ENCODE measurements at places on chromosomes 2 and 18.
A peak's percentile ranks its signal among the peaks of the same experiment; 100 is the strongest.

DNA sequence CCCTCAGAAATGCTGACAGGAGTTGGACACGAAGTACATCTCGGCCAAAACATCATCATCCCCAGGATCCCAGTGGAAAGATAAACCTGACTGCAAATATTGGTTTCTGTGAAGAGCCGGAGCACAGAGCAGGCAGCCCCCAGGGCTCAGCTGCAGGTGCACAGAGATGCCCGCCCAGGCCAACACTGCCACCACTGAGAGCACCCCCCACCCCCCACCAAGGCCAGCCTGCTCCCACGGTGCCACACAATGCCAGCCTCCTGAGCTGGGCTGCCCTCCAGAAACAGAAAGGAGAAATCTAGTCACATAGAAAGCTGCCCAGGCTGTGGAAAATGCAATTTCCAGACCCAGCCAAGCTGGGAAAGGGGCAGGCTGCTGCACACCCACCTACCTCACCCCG lies 71.7 kb downstream of the GALNT14 start:
- no peak for DNase-seq

DNA sequence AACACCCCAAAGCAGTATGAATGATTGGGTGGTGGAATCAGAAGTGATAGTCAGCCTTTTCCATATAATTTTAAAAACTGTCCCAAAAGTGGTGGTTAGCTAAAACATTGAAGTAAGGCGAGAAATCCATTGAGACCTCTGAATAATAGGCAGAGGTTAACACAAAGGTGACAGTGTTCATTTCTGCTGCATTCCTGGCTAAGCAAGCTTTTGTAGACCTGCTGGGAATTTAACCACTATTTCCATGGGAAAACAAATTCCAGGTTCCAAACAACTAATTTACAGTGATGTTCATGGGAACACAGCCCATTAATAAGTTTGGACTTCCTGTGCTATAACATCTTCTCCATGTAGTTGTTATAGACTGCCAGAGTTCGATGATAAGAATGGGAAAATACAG lies 6.3 kb upstream of the INO80D start:
- DNase-seq = no peak

- DNase-seq = peak; percentile 61
These were observed 14.4 kb upstream of the STAT4 start for GRCh38 chr2:191165176-191165643.

DNA sequence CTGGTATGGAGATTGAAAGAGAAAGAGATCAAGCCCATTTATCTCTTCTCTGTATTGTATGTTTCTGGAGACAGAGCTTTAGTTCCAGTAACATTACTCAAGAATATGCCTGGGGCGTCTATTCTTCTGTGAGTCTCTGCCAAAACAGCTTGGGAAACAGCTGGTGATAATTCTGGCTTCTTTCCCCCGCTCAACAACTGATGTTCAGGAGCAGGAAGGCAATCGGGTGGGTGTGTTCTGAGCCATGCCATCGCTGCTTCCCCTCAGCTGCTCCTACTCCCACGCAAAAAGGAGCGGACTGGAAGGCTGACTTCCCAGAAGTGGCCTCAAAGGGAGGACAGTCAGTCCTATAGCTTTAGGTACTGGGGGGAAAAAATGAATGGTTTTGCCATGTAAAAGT lies 695.1 kb downstream of the PLCL1 start:
- peak; percentile 53 for DNase-seq

DNA sequence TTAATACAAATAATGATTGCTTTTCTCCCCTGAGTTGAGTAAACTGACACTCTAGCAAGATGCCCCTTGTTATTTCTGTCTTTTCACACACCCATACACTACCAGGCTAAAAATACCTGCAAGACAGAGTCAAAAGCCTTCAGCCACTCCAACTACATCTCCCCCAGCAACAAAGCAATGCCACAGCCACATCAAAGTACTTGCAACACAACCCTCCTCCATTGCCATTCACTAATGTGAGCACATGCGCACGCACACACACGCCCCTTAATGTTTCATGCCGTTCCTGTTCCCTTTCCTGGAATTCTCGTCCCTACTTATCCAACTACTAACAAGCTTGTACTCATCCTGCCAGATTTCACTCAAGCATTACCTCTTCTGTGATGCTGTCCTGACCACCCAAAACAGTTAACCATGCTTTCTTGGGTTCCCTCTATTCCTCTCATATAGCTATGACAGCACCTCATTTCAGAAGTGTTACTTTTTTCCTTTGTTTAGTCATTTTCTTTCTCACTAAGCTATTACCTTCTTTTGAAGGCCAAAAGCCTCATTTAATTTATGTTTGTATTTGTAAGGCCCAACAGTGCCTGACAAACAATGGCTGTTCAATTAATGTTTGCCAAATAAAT lies 29.6 kb downstream of the SLC25A12 start:
- no peak for DNase-seq

DNA sequence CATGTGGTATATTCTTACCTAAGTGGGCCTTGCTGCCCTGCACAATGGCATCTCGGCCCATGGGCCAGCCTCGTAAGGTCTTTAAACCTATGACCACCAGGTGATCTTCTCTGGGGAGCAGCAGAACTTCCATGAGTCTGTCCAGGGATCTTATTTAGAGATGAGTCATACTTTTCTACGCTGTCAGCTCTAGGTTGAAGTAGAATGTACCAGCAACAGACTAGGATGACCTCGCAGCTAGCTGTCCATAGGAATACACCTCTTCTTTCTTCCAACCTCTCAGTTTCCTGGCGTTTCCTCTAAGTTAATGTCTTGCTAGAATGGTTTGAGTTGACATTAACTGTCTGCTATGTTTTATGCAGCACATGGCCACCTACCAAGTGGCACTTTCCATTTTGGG lies 15.6 kb upstream of the CXCR4 start:
- no peak for DNase-seq

DNA sequence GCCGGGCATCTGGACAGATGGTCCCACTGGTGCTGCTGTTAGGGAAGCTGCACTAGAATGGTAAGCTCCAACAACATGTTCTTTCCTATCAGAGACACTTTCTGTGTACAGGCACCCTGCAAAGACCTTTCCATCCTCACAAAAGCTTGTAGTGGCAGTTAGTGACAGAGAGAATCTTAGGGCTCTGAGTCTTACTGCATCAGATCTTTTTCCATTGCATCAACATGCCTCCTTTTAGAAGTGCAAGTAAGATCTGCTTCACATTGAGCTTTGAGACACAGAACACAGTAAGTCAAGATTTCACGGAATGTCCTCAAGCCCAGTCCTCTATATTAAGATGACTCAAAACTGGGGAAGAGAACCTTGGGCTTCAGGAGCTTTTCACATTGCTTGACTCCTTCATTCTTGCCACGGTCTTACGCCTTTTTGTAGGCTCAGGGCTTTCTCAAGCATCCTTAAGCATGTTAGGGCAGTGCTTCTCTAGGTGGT lies 52.6 kb downstream of the ARL4C start:
- DNase-seq = no peak

GRCh38 chr2:188089901-188090300 lies 201.8 kb upstream of the GULP1 start:
- no peak for DNase-seq

DNA sequence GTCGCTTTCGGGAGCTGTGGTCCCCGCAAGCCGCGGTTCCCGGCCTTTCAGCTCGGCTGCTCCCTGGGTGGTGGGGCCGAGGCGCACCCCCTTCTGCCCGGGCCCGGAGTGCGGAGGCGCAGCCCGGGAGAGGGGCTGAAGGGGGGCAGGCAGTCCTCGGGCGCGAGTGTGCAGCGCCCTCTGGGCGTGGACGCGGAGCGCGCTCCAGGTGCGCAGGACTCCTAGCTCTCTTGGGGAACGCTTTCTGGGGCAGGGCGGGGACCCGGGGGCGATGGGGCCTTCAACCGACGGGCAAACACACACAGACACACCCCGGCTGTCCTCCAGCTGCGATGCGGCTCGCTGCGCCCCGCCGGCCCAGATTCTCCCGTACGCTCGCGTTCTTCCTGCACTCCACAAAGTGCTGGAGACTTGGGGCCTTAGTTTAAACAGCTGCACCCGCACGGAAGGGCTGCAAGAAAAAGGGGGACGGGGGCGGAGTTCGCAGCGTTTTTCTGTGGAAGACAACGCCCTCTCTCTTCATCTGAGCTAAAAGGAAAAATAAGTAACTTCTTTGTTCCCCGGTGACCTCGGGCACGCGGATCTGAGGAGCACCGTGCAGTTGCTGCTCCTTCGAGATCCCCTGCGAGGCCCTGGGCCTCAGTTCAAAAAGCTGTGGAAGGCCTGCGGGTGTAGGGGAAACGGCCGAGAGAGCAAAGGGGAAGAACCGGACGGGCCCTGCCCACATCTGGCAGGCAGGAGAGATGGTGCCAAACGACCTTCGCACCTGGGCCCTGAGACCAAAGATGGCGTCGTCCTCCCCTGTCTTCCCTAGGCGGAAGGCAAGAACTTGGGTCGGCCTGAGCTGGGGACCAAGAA lies 593 bp upstream of the SDC1 start:
- peak; percentile 73 for DNase-seq

DNA sequence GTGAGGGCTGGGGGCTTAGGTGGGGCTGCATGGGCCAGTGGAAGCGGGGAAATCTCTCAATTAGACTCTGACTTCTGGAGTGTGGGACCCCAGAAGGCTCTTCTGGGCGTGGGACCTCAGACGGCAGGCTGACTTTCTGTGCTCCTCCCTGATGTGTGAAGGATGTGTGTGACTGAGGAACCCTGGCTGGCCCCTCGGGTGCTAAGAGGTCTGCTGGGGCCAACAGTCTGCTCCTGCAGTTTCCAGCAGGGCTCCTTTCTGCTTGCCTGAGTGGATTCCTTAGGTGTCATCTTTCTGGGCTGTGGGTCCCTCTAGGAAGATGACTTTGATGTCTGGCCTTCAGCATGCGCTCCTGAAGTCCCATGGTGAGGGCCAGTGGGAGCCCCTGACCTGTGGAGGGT lies 167.5 kb downstream of the DYSF start:
- no peak for DNase-seq

GRCh38 chr2:154758871-154759270 lies 60.4 kb downstream of the KCNJ3 start:
- DNase-seq = peak; percentile 64

GRCh38 chr18:74453642-74454198 lies 3.4 kb downstream of the DIPK1C start:
- no peak for DNase-seq

DNA sequence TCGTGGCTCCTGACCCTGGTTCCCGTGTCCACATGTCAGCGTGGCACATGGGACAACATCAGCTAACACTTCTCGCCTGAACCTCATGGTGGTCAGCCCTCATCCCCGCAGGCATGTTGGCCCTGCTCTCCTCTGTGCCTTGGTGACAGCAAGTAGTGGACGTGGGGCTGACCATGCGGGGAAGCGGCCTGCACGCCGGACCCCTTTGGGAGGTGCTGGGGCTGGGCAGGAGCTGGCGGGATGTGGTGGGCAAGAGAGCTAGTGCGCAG lies 249.5 kb downstream of the TWIST2 start:
- DNase-seq = no peak

- no peak for DNase-seq
These were observed 102.1 kb upstream of the HS6ST1 start for GRCh38 chr2:128420776-128421175.

DNA sequence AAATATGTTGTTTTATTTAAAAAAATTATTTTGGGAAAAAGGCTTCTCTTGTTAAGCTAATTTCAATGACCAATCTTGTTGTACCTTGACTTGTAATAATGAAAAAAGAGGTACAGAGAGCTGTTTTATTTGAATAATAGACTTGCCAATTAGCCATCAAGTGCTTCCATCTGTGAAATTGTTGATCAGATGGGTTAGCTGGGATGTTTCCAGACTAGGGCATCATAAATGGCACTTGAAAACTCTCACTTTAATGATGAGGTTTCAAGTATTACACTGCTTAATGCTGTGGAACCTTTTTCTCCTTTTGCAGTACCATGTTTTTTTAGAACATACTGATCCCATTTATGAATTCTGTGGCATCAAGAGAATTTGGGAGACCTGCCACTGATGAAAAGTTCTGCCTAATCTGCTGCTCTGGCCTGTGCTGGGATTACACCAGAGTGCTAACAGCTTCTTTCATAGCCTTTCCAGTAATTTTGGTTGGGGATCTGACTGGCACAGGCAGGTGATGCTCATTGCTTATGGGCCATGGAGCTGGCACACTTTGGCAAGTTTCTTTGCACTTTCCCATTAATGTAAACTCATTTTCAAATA lies 24.2 kb downstream of the PSMD14 start:
- DNase-seq = no peak

- DNase-seq = no peak
These were observed 9.3 kb downstream of the NOSTRIN start for GRCh38 chr2:168811696-168812095.

DNA sequence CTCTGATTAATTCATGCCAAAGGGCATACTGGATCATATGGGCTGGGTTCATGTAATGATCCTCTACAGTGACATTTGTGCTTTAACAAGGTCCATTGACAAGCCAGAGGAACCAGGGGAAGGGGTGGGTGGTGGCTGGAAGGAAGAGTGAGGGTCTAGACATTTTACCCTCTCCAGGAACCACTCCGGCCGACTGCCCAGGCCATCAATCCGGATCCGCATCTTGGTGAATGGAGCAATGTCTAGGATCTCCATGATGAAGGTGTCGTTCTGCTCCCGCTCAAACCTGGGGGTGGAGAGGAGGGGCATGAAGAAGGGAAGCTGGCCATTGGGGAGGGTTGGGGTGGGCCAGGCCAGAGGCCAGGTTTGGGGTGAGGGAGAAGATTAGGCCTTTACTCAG lies 147.5 kb downstream of the LOXHD1 start:
- no peak for DNase-seq

GRCh38 chr2:241111440-241111805 lies 9.3 kb upstream of the MTERF4 start:
- no peak for DNase-seq

DNA sequence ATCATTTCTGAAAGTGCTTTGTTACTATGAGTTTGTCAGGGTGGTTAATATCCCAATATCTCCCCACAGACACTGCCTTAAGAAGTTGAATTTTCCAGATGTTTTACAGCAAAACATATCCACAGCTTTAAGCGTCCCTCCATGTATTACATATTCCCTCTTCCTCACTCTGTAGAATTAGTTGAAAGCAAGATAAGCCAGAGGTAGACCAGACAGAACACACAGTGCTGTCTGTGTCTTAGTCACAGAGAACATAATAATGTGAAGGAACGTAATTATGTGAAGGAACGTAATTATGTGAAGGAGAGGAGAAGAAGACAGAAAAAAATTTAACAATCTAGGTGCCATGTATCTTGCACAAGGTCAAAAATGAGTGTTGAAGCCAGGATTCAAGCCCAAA lies 81.9 kb upstream of the LRATD1 start:
- DNase-seq = no peak

GRCh38 chr2:223542501-223542900 lies 59.7 kb downstream of the SCG2 start:
- DNase-seq = no peak

All from NCI-H1694 treated with DMSO at 0.1 percent for 48 hours (cell line).